Stimulated activated CD4-positive, alpha-beta T cell treated with anti-CD3 and anti-CD28 coated beads, Interleukin-12 subunit alpha, Interleukin-12 subunit beta, amount 100 ng/mL, for 48 hours (primary cell): ENCODE measurements at places on chromosomes 13 and 19.

GRCh38 chr13:69579351-69579750 is 528.3 kb upstream of the ATXN8OS start:
- no peak for DNase-seq

GRCh38 chr13:62119739-62120700 is 704.4 kb upstream of the PCDH20 start:
- DNase-seq, result no peak

DNA sequence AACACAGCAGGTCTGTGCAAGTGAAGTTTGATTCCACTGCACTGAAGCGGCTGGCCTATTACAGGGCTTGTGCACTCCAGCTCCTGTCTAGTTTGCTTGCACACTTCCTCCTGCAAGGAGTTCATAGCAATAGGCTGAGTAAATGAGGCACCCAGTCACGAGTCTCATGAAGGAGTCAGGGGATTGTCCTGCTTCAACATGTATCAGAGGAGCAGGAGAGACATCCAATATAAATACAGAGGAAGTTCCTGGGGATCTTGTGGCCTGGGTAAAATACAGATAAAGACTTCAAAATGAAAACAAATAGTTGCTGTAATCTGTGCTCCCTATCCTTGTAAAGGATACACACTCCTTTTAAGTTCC is 259.9 kb downstream of the SLITRK1 start:
- DNase-seq, result no peak

- DNase-seq, result no peak
Measured at GRCh38 chr13:113491418-113491883, 940 bp upstream of the DCUN1D2 start.
